Right atrium auricular region (tissue), 2 donors: ENCODE measurements at places on chromosomes 5 and 9. TPM values are rescaled to one million over a fixed set of nuclear protein-coding genes. Genes with fewer than 3 reads are reported as not detected.
A peak's percentile ranks its signal among the peaks of the same experiment; 100 is the strongest.

DNA sequence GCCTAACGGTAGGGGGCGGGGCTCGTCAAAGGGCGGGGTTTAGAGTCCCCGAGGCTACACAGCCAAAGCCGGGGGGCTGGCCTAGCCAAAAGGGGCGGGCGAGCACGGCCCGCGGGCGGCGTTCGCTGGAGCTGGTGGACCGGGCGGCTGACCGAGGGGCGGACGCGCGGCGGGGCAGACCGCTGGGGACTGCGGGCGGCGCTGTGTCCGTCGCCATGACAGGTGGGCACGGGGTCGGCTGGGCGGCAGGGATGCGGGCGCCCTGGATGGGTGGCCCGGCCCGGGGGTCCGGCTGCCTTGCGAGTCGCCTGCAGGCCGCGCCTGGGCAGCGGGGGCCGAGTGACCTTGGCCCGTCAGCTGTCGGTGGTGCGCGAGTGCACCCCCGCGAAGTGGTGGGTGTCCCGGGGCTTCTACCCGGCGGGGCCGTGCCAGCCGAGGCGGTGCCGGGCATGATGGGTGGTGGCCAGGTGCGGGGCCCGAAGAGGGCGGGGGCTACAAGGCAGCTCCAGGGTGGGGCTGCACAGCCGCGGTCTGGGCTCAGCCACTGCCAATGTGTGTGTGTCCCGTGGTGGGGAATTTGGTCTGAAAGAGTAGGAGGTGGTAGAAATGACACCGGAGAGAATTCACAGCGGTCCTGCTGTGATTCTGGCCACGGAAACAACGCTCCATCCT is at the start of gene CARD19:
Gene CARD19, plus strand, starts transcription at position 87 of the 672 bp plus-strand sequence. Its CDS starts 129 bp downstream, at position 216.
- H3K36me3 ChIP-seq: no peaks in the 10 kb centered on the region
- DNase-seq: peak; percentile 71
- no peaks in the 10 kb centered on the region for H3K4me1 ChIP-seq
- peak within 1 kb of the TSS; percentile 96 for H3K27ac ChIP-seq
- H3K27me3 ChIP-seq: no peaks in the 10 kb centered on the region

DNA sequence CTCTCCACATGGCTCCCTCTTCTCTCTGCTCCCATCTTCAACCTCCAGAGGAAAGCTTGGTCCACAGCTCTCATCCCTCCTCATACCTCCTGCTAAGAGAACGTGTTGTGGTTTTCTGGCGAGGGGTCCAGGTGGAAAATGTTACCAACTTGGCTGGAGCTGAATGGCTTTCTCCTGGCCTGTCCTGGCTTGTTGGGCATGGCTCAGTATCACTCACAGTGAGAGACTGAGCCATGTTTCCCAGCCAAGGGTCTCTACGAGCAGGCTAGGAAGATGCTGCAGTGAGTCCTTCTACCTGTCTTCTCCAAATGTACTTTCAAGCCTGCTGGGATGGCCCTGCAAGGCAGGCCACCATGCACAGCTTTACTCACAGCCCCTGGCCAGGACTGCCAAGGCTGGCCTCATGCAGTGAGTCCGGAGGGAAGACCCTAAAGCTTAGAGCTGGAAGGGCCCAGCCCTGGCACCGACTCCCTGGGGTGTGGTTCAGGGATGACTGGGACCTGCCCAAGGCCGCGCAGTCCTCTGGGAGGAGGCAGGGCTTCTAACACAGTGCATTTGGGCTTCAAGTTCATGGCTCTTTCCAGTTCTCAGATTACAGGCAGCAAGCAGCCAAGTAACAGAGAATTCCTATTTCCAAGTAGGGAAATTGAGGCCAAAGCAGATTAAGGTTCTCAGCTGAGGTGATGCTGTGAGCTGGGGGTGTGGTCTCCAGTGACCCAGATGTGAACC is 59.5 kb downstream of the COL27A1 start:
- no peaks in the 10 kb centered on the region for H3K4me1 ChIP-seq
- no peak for DNase-seq

- no peak for DNase-seq
- no peaks in the 10 kb centered on the region for H3K36me3 ChIP-seq
- H3K4me1 ChIP-seq: no peaks in the 10 kb centered on the region
- no peak overlapping the region for H3K27ac ChIP-seq
These were observed 479.3 kb downstream of the ARHGEF28 start for GRCh38 chr5:74105126-74105780.

DNA sequence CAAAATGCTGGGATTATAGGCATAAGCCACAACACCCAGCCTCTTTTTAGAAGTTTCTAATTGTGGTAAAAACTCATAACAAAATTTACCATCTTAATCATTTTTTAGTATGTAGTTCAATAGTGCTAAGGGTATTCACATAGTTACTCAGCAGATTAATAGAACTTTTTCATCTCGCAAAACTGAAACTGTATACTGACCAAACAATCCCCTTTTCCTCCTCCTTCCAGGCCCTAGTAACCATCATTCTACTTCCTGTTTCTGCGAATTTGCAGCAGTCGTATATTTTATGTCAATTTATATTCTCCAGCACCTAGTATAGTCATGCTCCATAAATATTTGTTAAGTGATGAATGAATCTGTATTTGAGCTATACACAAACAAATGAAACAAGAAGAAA is 86.3 kb upstream of the ERBIN start:
- H3K27ac ChIP-seq: no peak overlapping the region
- no peak overlapping the region for H3K4me3 ChIP-seq
- no peaks in the 10 kb centered on the region for H3K27me3 ChIP-seq
- DNase-seq: no peak
- H3K4me1 ChIP-seq: no peaks in the 10 kb centered on the region
- H3K36me3 ChIP-seq: no peaks in the 10 kb centered on the region

The OSTF1 gene
- 17.7 TPM for total RNA-seq

GRCh38 chr9:85040821-85041465 is 371.4 kb downstream of the NTRK2 start:
- H3K36me3 ChIP-seq: no peaks in the 10 kb centered on the region
- H3K4me3 ChIP-seq: no peak overlapping the region
- H3K27me3 ChIP-seq: no peaks in the 10 kb centered on the region
- no peak for DNase-seq
- no peaks in the 10 kb centered on the region for H3K4me1 ChIP-seq

DNA sequence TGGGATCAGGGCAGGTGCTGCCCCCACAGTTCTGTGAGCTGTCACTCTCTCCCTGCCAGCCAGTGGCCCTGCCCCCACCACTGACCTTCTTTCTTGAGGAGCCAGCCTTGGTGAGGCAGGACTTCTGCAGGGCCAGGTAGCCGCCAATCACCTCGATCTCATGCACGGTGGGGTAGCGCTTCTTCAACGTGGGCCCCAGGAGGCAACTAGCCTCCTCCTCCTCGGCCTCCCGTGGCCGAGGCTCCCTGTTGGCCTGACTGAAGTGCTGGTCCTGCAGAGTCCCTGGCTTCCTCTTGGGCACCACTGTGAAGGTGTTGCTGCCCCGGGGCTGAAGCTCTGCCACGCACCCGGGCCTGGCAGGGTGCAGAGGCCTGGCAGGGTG is 1.6 kb downstream of the TPRN start:
- H3K27ac ChIP-seq: no peak overlapping the region
- no peak for DNase-seq
- H3K36me3 ChIP-seq: no peaks in the 10 kb centered on the region
- no peaks in the 10 kb centered on the region for H3K27me3 ChIP-seq

- no peak for DNase-seq
- H3K4me1 ChIP-seq: no peaks in the 10 kb centered on the region
- no peak overlapping the region for H3K4me3 ChIP-seq
- H3K27me3 ChIP-seq: no peaks in the 10 kb centered on the region
- no peaks in the 10 kb centered on the region for H3K36me3 ChIP-seq
These were observed 242.6 kb downstream of the DENND1A start for GRCh38 chr9:123687246-123687751.

The PITX1 gene
- not detected for total RNA-seq

The SHC3 gene
- total RNA-seq: 1.7 TPM

DNA sequence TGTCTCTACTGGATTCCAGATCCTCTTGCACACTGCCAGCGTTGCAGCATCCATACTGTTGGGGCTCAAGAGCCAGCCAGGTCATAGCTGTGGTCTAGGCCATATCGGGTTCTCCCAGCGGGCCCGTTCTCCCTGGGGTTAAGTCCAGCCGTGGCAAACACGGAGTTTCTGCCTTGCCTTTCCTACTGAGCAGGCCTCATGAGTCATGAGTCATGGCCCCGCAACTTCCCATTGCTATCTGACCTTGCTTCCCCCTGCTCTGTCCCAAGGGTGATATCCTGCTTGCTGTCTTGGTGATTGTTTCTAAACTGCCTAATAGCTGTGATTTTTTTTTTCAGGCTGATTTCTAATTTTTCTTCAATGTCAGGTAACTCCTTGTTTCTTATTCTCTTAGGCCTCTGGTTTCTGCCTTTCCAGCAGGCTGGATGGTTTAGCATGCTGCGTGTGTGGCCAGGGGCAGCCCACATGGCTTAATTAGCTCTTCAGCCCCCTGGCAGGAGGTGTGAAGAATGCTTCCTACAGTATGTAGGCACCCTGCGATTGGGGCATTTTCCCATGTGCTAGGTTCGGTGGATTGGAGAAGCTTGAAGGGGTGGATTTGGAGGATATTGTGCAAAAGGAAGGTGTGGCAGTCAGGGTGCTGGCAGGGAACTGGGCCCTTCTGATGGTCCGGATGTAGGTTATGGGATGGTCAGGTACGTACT is 18.7 kb downstream of the DAPK1 start:
- H3K4me3 ChIP-seq: no peak overlapping the region
- H3K4me1 ChIP-seq: peaks cover 33% of the 10 kb centered on the region
- no peaks in the 10 kb centered on the region for H3K36me3 ChIP-seq
- H3K27ac ChIP-seq: peak overlapping the region; percentile 16
- H3K27me3 ChIP-seq: no peaks in the 10 kb centered on the region

DNA sequence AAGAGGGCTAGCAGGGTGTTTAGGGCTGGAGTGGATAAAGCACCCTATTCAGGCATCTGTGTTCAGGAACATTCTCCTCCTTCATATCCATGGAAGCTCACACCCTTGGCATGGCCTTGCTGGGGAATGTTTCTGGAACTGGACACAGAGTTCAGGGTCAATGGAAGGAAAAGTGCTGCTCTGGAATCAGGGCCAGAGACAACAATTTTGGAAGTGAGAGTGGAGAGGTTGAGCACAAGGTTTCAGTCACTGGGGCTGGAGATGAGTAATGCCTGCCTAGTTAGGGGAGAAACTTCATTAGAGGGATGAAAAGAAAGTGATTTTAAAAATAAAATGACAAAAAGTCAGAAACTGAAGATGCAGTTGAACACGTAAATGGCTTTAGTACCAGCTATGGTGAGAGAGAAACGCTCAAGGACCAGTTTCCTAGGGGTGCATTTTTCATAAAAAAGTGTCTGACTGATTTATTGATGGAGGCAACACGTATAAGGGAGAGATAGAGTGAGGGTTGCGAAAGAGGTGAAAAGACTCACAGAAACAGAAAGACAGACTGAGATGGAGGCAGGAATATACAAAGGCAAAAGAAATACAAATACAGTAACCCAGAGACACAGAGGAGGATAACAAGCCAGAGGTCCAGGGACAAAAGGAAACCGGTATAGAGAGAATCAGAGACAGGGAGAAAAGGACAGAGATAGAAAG is 8.0 kb upstream of the TNFSF15 start:
- H3K4me1 ChIP-seq: no peaks in the 10 kb centered on the region
- no peak for DNase-seq
- no peak overlapping the region for H3K27ac ChIP-seq
- H3K27me3 ChIP-seq: no peaks in the 10 kb centered on the region

The GSN gene
- 1,444 TPM for total RNA-seq

The PDCD1LG2 gene
- total RNA-seq: 2.9 TPM

The CCDC183 gene
- 2.3 TPM for total RNA-seq

DNA sequence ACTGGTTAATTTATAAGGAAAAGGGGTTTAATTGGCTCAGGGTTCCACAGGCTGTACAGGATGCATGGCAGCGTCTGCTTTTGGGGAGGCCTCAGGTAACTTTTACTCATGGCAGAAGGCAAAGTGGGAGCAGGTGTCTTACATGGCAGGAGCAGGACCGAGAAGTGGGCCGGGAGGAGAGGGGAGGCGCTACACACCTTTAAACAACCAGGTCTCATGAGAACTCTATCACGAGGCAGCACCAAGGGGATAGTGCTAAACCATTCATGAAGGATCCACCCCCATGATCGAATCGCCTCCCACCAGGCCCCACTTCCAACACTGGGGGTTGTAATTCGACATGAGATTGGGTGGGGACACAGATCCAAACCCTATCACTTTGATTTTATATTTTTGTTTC is 21.7 kb downstream of the TMEM171 start:
- no peak overlapping the region for H3K4me3 ChIP-seq
- H3K27me3 ChIP-seq: no peaks in the 10 kb centered on the region
- H3K4me1 ChIP-seq: no peaks in the 10 kb centered on the region
- H3K27ac ChIP-seq: no peak overlapping the region
- H3K36me3 ChIP-seq: no peaks in the 10 kb centered on the region

DNA sequence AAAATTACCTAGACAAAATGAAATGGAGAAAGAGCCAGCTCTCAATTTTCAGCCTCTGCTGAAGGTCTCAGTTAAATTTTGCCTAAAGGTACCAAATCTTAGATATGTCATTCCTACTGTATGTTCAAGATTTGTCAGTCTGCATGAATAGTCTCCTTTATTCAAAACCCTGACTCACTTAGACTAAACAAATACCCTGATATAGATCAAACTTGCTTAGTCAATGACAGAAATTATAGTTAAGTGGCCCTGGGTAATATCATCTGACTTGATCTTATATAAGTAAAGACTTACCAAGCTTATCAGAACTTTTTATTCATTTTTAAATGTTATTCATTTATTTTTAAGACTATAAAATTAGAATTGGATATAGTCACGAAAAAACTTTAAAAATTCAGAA is 12.2 kb downstream of the MEGF9 start:
- DNase-seq: no peak
- no peaks in the 10 kb centered on the region for H3K36me3 ChIP-seq
- no peak overlapping the region for H3K27ac ChIP-seq
- H3K4me1 ChIP-seq: peaks cover 5% of the 10 kb centered on the region
- H3K27me3 ChIP-seq: no peaks in the 10 kb centered on the region
- H3K4me3 ChIP-seq: no peak overlapping the region

The TGFBI gene
- 30.4 TPM for total RNA-seq

GRCh38 chr5:68343421-68343826 is 127.9 kb downstream of the PIK3R1 start:
- peak overlapping the region; percentile 63 for H3K27ac ChIP-seq
- H3K27me3 ChIP-seq: no peaks in the 10 kb centered on the region
- H3K4me3 ChIP-seq: no peak overlapping the region
- peak; percentile 80 for DNase-seq
- peaks cover 29% of the 10 kb centered on the region for H3K4me1 ChIP-seq

The OXCT1 gene
- 32.8 TPM for total RNA-seq

The PCDHGB6 gene
- 7.1 TPM for total RNA-seq

The CCIN gene
- not detected for total RNA-seq

The TAF11L10 gene
- total RNA-seq: not detected

The CDH9 gene
- total RNA-seq: not detected

- peak overlapping the region; percentile 52 for H3K27ac ChIP-seq
These were observed 50.3 kb downstream of the SLC22A5 start for GRCh38 chr5:132419502-132420468.

DNA sequence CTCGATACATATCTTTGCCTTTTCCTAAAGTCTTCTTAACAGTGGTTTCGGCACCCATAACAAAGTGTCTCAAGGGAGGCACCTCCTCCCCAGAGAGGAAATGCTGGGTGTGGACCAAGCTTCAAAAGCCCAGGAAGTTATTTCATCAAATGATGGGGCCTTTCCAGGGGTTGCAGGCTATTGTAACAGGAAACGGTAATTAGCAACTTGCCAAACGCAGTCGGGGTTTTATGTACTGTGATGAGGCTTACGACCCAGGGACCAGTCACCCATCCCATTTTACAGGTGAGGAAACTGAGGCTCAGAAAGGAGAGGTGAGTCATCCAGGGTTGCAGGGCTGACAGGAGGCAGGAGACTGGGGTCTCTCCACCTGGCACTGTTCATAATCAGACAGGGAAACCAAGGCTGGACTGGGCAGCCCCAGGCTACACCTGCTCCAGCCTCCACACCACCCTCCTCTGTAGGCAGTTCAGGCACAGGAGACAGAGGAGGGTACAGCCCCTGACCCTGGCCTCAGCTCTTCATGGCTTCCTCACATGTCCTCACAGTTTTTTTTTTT is 30.0 kb upstream of the SUSD3 start:
- no peaks in the 10 kb centered on the region for H3K36me3 ChIP-seq
- no peaks in the 10 kb centered on the region for H3K27me3 ChIP-seq
- no peaks in the 10 kb centered on the region for H3K4me1 ChIP-seq
- no peak overlapping the region for H3K4me3 ChIP-seq
- no peak for DNase-seq
